ENCODE measurements at places on chromosomes 11 and 22.

DNA sequence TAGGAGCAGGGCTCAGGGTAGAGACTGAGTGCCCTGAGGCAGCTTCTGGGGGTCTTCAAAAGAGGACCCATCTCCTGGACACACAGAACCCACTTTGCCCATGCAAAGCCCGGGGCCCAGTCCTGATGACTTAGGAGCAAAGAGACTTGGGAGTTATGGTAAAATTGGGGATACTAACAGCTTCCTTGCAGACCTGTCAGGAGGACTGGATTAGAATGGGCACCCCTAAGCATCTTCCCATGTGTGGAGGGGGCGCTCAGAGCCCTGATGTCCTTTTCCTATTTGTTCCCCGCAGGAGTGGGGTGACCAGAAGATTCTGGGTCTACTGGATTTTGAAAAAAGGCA is 100.0 kb downstream of the WNT7B start:
- no peak for DNase-seq

GRCh38 chr11:56916587-56916986 is 72.1 kb upstream of the OR5AK2 start:
- no peak for DNase-seq

DNA sequence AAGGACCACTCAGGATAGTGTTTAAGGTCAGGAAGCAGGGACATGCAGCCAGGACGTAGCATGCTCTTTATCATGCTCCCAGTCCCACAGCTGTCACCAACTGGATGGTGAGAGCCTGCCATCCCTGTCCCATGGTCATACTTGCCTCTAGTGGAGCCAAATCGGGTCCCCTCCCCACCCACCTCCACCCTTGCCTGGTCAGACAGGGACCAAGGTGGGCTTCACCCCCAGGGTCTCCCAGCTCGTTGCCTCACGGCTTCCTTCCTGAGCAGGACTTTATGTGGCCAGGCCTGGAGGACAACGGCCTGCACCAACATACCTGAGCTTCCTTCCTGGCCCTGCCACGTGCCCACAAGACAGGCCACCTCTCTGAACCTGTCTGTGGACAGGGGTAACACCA is 19.8 kb downstream of the A4GALT start:
- DNase-seq, result no peak

GRCh38 chr11:77661670-77662069 is 24.1 kb upstream of the CLNS1A start:
- DNase-seq, result no peak

- no peak for DNase-seq
Observed at GRCh38 chr22:36981247-36981775, 37.9 kb downstream of the TST start.

Data from CD4-positive, alpha-beta T cell treated with Interleukin-2 at 100 ng/mL for 4 hours (primary cell).